ENCODE measurements at places on chromosomes 1 and 21. TPM values are rescaled to one million over a fixed set of nuclear protein-coding genes. Genes with fewer than 3 reads are reported as not detected.

DNA sequence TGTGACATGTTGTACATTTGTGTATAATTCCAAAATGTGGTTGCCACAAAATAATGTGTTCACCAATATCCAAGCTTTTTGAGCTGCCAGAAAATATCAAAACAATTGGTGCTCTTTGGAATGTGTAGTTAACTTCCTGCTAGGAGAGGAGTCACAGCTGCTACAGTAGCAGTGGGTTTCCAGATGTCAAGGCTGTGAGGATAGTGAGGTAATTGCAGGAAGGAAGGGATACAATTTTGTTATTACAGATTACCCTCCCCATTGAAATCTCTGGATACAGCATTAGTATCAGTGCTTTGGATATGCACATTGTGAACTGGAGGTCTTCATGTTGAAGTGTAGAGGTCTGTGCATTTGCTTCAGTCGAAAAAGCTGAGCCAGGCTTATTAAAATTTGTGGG is 253.2 kb downstream of the PTPRC start:
- no peak for DNase-seq

DNA sequence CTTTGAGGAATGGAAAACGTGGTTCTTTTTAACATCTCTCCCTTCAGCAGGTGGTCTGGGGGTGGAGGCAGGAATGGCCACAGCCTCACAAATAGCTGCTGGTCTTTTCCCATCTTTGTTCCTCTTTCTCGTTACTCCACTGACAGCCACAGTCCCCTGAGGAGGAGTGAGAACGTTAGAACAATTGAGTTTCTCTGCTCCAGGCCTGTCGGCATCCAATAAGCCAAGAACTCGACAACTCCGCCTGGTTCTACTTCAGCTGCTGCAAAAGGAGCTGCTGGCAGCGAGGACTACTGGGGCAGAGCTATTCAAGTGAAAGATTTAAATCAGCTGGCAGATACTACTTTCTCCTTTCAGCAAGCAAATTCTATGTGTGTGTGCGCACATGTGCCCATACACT is 169.5 kb upstream of the GALNT2 start:
- DNase-seq: no peak

DNA sequence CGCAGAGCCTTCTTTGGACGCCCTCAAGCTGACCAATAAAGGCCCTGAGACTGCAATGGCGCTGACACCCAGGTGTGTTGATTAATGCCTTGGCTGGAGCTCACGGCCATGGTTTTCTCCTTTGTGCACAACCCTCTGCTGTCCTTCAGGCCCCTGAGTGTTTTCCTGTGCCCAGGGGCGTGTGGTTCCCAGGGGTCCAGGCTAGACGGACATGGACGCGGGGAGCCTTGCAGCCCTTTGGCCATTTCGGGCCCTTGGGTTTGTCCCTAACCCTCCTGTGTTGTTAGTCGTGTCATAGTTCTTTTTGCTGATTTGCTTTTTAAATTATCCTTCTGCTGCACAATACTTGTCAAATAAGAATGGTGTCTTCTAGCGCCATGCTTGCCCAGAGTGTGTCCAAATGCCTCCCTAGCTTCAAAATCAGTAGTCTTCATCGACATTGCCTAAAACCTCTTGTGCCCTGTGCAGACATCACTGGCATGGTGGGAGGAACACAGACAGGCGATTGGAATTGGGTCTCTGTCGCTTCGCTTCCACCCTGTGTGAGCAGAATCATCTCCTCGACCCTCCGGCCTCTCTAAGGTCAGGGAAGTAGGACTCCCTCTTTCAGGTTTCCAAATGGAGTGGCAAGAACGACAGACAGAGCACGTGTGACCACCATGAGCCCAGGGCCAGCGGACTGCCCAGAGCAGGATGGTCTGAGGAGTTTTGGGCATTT is 1.9 kb downstream of the KRTAP10-4 start:
- no peak for DNase-seq

DNA sequence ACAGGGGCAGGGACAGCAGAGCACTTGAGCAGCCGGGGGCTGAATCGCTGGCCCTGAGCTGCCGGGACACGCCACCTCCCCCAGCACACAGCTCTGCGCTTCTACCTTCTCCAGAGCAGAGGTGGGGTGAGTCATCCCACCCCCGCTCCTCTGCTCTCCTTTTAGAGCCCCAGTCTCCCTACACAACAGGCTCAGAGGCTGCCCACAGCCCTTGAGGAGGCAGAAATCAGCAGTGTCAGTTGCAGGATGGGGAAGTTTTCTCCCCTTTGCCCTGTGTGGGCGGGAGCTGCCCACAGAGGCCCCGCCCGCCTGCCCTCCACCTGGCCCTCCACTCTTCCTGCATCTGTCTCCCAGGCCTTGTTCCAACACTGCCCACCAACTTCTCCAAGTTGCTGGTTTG is 94.6 kb downstream of the STUM start:
- DNase-seq: peak; percentile 78

- peak; percentile 57 for DNase-seq
These were observed 36.7 kb downstream of the ATP2B4 start for GRCh38 chr1:203663294-203663693.

DNA sequence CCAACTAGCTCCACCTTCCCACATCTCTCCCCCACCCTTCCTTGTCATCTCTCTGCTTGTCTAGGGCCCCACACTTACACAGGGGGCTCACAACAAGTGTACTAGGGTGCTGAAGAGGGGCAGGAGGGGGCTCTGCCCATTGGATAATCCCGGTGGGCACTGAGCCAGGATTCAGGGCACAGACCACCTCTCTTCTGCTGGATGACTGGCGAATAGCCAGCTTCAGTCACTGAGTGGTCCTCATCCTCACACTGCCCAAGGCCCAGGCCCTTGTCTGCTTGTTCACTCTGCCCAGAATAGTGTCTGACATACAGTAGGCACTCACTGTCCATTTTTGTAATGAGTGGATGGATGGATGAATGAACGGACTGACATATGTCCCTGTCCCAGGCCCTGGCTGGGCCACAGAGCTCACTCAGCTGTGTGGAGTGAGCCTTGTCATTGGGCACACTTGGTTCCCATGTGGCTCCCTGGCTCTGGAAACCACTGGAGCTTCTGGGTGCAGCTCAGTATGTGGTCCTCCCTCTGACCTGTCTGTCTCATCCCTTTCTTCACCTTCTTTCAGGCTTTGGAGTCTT is 36.6 kb downstream of the FOXO6 start:
- DNase-seq: no peak

S100A3 gene
- total RNA-seq: not detected

DNA sequence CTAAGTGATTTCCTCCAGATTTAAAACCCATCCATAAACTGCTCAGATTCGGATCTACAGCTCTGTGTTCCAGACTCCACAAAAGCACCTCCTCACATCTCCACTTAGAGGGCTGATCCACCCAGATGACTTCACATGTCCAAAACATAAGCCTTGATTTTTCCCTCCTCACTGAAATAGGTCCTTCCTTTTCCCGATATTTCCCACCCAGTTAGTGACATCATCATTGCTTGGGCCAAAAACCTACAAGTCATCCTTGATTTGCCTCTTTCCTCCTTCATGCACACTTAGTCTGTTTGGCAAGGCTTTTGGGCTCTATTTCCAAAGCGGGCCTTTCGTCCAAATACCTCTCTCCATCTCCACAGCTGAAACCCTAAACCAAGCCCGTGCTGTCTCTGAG is 32.3 kb downstream of the CCDC185 start:
- no peak for DNase-seq

DNA sequence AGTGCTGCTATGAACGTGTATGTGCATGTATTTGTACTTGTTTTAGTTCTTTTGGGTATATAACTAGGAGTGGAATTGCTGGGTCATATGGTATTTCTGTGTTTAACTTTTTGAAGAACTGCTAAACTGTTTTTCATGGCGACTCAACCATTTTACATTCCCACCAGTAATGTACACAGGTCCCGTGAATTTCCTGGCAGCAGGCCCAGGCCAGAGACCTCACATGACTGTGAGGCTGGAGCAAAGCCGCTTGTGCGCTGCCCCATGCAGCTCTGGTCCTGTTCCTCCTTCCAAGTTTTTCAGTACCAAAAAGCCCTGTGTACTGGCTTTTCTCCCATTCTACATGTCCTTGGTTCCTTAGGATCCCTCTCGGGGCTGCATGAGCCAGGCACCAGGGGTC is 29.6 kb downstream of the ACOT11 start:
- DNase-seq: no peak

- no peak for DNase-seq
These were observed 436.3 kb downstream of the PTPRU start for GRCh38 chr1:29672416-29673227.

SYT14 gene
- not detected for total RNA-seq

OR2T35 gene
- not detected for total RNA-seq

GRCh38 chr1:98197356-98197755 is 276.5 kb upstream of the DPYD start:
- no peak for DNase-seq

DNA sequence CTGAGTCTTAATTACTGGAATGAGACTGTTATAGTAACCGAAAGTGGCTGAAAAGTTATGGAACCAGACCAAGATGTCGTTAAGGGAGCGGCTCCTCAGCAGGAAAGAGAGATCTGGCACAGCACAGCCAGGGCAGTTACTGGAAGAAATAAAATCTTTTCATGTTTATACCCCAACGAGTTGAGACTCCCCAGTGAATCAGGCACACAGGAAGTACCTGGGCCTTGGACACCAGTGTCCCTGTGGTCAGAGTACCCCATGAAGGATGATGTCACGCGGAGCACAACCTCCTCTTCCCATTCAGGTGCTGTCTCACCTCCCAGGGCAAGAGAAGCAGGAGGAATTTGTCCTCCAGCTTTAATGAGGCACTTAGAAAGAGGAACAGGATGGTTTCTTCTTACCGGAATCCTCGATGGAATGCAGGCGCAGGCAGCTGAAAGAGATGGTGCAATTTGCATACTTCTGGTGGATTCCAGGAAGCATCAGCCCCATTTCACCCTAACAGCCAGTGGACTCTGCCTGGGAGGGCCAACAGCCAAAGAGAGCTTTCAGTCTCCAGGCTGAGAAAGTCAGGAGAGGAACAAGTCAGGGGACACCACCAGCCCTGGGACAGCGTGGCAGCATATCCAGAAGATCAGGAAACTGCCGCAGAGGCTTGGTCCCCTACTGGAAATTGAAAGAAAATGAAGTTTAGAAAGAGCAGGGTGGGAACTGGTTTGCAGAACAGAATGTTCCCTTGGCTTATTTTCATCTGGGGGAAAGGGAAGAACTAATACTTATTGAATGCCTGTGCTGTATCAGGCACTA is 35.9 kb upstream of the CTTNBP2NL start:
- no peak for DNase-seq

KCNE1 gene
- 0.37 TPM for total RNA-seq

DNA sequence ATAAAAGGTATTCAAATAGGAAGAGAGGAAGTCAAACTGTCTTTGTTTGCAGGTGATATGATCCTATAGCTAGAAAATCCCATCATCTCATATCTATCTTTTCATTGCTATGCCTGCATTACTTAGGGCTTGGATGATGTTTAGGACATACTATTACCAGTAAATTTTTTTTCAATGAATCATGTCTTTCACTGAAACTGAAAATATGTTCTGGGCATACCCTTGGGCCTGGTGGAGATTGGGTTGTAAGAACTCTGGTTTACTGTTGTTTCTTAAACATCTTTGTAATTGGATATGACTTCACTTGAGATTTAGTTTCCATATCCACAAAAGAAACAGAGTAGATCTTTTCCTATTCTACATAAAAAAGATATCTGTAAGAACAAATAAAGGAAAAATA is 502.2 kb upstream of the PRMT6 start:
- DNase-seq: no peak

GRCh38 chr1:19495799-19496526 is 10.6 kb upstream of the CAPZB start:
- no peak for DNase-seq

DNA sequence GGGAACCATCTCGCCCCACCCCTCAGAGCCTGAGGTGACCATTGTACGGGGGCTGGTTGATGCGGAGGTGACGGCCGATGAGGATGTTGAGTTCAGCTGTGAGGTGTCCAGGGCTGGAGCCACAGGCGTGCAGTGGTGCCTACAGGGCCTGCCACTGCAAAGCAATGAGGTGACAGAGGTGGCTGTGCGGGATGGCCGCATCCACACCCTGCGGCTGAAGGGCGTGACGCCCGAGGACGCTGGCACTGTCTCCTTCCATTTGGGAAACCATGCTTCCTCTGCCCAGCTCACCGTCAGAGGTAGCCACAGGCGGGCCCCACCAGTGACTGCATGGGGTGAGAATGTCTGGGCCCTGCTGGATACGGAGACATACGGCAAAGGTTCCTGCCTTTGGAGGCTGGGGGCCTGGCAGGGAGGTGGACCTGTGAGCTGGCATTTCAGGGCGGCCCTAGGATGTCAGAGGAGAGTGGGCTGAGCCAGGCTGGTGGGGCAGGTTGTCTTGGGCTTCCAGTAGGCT is 98.5 kb downstream of the TRIM11 start:
- DNase-seq: no peak

DNA sequence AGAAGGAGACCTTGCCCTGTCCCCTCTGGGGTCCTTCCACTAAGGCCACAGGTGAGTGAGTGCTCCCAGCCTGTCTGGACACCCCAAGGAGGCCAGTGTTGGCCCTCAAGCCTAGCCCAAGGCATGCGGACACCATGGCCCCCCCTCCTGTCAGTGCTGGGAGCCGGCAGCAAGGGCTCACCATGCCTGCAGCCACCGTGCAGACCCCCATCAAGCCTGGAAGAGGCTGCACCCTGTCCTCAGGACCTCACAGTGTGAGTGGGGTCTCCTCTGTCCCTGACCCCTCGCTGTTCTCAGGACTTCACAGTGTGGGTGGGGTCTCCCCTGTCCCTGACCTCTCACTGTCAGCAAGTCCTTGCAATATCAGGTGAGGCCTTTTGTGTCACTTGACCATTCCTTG is 33.2 kb upstream of the PRSS38 start:
- no peak for DNase-seq

DNA sequence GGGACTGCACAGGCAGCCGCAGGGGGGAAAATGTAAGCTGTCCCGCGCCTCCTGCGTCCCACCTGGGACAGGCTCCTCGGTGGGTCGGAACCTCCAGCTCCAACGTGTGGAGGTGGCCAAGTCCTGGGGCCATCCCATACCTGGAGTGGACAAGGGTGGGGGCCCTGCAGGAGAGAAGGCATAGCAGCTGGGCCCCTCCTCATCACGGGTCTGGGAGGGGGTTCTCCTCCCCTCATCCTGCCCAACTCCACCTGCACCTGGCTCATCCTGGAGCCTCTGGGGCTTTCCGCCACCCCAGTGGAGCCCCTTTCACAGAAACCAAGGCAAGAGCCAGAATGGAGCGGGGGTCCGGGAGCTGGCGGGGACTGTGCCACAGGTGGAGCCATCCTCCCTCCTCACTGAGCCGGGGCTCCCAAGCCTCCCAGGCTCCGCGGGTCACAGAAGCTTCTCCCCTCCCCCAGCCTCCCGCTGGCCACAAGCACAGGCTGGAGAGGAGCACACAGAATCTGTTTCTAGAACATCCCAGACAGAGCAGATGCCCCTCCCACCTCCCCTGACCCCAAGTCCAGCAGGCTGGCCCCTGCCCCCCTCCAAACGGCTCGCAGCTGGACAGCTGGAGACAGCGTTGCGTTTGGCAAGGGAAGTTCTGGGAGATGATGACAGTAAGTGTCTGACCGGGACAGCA is 65.8 kb downstream of the MEGF6 start:
- DNase-seq: no peak

- peak; percentile 7 for DNase-seq
These were observed 6.6 kb downstream of the SELP start for GRCh38 chr1:169623132-169623926.
